ENCODE measurements at places on chromosomes 1 and 21. TPM values are rescaled to one million over a fixed set of nuclear protein-coding genes. Genes with fewer than 3 reads are reported as not detected.

GRCh38 chr1:59393211-59394180, 96.6 kb downstream of the FGGY start:
- no peak for DNase-seq

DNA sequence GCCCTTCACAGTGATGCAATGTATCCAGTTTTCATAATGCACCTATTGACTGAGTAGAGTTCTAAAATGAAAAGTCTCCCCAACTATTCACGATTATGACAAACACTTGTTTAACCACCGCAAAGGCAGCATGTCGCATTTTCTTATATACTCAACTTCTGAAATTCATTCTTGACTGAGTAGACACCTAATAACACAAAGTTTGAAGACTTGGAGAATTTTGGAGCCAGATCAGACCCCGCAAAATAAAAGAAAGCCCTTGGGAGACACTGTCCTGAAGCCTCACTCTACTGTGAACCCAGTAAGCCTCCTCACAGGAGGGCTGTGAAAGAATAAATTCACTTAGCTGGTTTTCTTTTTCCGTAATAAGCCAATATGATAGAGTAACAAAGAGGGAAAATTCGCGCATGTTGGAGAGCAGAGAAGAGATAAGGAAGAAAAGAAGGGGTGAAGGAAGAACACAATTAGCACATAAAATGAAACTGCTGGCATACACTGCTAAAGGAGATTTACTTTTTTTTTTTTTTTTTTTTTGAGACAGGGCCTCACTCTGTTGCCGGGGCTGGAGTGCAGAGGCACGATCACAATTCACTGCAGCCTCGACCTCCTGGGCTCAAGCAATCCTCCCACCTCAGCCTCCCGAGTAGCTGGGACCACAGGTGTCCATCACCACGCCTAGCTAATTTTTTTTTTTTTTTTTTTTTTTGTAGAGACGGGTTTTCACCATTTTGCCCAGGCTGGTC, 492 bp upstream of the COLGALT2 start:
- DNase-seq, result no peak

DNA sequence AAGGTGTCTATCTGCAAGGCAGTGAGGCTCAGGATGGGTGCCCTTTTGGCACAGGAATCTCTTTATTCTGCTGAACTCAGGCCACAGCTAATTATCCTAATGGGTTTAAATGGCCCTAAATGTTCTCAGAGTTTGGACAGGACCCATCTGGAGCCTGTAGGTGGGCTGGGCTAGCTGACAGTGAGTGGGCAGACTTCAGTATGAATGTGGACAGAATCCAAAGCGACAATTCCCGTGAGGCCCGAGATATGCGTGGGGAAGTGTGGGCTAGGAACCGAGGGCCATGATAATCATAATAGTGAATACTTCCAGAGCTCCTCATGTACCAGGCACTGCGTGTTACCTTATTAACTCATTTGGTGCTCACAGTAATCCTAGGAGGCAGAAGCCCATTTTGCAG, 165.3 kb downstream of the GRIK3 start:
- DNase-seq, result no peak

DNA sequence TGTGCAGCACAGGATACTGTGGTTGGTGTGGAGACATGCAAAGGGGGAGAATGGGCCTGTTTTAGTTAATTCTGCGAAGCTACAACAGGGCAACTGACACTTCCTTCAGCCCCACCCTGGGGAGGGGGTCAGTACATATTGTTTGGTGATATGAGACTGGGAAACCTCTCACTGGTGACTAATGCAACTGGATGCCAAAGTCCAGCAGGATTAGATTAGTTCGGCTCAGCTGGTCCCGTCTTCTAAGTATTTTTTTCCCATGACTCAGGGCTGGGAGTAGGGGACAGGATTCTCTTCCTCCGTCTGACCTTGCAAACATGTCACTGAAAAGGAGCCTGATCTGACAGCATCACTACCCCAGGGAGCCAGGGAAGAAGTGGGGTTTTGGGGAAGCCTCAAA, 43.0 kb downstream of the PLXNA2 start:
- no peak for DNase-seq

GRCh38 chr1:1678581-1679380, 13.8 kb downstream of the SLC35E2B start:
- DNase-seq, result no peak

DNA sequence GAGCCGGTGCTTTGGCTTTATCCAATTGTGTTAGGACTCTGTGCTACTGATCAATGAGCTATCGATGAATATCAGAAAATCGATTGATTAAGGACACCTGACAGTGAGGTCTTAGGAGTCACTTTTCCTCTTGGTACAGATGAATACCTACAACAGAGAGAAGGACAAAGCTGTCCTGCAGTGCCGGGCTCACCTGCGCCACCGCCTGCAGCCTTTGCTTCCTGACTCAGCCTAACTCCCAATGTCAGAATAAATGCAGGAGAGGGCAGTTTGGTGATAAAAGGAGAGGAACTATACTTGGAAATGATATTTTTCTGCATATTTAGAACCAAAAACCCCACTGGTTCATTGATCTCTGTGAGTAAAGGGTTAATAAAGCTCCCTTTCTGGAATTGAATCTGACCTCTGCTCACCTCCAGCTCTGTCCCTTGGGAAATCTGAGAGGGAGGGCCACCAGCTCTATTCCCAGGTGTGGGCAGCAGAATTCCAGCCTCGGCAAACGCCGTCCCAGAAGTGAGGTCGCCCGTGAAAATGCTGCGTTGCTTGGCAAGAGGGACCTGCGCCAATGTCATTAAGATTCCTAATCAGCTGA, 39.3 kb downstream of the POFUT2 start:
- no peak for DNase-seq

GRCh38 chr1:8938232-8938999, 7.3 kb upstream of the CA6 start:
- DNase-seq, result no peak

GRCh38 chr1:94854458-94855306, 34.5 kb downstream of the SLC44A3 start:
- peak; percentile 65 for DNase-seq

DNA sequence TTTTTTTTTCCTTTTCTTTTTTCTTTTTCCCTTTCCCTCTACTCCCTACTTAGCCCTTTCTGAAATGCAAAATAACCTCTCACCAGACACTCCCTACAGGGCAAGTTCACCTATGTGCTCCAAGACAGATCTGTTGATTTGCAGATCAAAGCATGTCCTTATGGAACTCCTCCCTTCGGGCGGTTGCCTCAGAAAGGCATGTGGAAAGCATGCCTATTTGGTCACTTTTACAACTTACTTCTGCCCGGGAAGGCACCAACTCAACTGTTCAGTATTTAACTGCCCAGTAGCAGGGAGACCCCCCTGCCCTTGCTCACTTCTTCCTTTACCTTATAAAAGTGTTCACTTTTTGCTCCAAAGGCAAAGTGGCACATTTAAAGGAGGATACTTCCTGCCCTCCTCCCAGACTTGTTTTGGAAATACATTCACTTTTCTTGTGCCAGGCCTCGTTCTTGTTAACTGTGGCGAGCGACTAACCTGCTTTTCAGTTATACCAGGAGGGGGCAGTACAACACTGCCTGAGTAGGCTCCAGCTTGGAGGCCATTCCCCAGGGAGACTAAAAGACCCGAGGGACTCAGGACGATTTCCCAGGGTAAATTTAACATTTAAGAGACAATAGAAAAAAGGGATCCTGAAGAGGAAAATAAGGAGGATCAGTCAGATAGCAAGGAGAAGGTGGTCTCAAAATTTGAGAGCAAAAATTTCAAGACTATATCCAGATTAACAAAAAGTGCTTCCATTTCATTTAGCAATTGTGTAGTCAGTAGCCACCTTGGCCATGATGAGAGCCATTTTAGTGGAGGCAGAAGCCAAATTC, 12.3 kb upstream of the SLAMF7 start:
- peak; percentile 26 for DNase-seq

DNA sequence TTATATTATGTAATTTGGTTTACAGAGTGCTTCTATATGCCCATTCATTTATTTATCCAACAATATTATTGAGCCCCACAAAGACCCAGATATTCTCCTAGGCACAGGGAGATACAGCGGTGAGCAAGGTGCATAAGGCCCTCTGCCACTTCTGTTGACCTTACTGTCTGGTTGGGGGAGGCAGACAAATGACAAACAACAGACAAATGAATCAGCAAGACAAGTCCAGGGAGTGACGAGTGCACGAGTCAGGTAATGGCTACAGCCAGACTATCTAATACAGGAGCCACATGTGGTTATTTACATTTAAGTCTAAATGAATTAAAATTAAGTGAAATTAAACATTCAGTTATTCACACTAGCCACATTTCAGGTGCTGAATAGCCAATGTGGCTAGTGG, 22.0 kb upstream of the BCAR3 start:
- DNase-seq, result no peak

- no peak for DNase-seq
These were observed 47.9 kb downstream of the PHACTR4 start for GRCh38 chr1:28417441-28417922.

DNA sequence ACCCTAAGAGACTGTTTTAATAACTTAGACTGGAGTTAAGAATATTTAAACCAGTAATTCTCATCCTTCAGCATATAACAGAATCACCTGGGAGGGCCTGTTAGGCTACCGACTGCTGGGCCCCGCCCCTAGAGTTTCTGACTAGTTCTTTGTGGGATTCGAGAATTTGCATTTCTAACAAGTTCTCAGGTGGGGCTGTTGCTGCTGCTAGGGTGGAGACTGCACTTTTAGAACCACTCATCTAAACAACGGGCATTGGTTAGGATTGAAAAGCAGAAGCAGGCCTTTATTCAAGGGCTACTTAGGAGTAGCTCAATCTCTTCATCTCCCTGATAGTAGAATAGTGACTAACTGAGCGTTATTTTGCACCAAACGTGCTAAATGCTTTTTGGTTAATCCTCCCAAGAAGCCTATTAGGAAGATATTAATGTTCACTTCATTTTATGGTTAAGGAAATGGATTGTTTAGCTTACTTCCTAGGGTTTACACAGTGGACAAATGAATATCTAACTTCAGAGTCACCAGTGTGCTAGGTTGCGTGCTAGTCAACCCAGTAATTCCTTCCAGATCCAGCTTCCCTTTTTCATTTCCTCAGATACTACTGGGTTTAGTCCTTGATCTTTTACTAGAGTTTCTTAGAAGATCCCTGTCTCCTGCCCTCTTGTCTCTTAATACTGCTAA, 31.1 kb upstream of the UAP1 start:
- no peak for DNase-seq

GRCh38 chr1:150874455-150875196, 1.8 kb downstream of the ARNT start:
- DNase-seq, result no peak

DNA sequence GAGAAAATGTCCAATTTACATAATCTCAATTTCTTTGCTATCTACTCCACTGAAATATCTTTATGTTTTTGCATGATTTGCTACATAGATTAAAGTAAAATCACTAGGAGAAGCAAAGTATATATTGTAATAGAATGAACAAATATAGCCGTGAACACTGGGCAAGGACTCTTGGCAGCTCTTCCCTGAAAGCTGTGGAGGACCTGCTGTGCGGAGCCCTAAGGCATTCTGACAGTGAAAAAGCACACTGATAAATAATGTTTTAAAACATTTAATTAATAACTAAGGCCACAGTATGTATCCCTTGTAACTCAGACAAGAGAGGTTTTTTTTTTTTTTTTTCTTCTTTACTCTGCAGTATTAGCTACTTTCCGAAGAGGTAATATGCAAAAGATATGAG, 256.1 kb upstream of the DPYD start:
- no peak for DNase-seq

GRCh38 chr1:89260042-89260441, 12.6 kb downstream of the GBP5 start:
- DNase-seq, result no peak

GRCh38 chr1:23562137-23562876, 3.0 kb upstream of the ID3 start:
- peak; percentile 75 for DNase-seq

- DNase-seq, result no peak
These were observed 118.3 kb downstream of the NOS1AP start for GRCh38 chr1:162187687-162188276.

DNA sequence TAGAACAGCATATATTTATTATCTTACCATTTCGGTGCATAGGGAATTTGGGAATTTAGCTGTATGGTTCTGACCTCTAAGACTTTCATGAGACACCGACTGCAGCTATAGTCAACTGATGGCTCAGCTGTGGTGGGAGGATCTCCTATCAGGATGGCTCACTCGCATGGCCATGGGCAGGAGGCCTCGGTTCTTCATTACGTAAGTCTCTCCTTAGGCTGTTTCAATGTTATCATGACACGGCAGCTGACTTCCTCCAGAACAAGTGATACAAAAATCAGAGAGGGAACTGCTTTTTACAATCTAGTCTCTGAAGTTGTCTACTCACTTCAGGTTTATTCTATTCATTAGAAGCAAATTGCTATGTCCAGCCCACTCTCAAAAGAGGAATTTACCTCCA, 13.3 kb upstream of the CAPN8 start:
- DNase-seq, result no peak

GRCh38 chr21:46457801-46458314, 833 bp upstream of the DIP2A start:
- peak; percentile 31 for DNase-seq

DNA sequence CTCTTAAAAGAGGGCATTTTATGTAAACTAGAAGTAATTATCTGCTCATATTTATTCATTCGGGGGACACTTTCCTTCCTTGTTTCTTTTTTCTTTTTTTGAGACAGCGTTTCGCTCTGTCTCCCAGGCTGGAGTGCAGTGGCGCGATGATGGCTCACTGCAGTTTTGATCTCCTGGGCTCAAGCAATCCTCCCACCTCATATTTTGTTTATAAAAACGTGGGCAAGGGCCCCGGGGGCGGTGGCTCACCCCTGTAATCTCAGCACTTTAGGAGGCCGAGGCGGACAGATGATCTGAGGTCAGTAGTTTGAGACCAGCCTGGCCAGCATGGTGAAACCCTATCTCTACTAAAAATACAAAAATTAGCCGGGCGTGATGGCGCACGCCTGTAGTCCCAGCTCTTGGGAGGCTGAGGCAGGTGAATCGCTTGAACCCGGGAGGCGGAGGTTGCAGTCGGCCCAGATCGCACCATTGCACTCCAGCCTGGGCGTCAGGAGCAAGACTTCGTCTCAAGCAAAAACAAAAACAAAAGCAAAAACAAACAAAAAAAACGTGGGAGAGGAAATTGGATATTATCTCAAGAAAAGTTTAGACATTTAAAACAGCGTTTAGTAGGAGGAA, 926 bp upstream of the DFFA start:
- no peak for DNase-seq

DNA sequence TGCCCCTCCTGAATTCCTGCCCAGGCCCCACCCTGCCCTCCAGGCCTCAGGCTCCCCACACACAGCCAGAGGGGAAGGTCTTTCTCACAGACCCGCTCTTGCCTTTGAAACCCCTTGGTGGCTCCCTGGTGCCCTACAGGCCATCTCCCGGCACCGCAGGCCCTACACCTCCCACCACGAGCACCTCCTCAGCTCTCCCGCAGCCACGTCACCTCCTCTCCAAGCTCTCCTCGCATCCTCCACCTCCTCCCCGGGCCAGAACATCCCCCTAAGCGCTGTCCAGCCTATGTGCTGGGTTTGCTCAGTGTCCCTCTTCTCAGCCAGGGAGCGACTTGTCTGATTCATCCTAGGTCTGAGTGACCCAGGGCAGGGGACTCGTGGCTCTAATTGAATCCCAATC, 66.4 kb downstream of the DMRTB1 start:
- DNase-seq, result no peak

GRCh38 chr1:75257424-75257823, 123.2 kb downstream of the LHX8 start:
- no peak for DNase-seq

The PALMD gene
- 30.4 TPM for total RNA-seq

The WDR64 gene
- total RNA-seq, result not detected

The PRAMEF13 gene
- not detected for total RNA-seq

The FCRL6 gene
- total RNA-seq, result not detected

The AQP10 gene
- not detected for total RNA-seq

The CSF3R gene
- 2.2 TPM for total RNA-seq

The ARHGEF16 gene
- total RNA-seq, result 0.16 TPM

The TAS1R2 gene
- not detected for total RNA-seq

Measured in occipital lobe (tissue), 3 donors.